ENCODE measurements at places on chromosomes 12 and 14.

DNA sequence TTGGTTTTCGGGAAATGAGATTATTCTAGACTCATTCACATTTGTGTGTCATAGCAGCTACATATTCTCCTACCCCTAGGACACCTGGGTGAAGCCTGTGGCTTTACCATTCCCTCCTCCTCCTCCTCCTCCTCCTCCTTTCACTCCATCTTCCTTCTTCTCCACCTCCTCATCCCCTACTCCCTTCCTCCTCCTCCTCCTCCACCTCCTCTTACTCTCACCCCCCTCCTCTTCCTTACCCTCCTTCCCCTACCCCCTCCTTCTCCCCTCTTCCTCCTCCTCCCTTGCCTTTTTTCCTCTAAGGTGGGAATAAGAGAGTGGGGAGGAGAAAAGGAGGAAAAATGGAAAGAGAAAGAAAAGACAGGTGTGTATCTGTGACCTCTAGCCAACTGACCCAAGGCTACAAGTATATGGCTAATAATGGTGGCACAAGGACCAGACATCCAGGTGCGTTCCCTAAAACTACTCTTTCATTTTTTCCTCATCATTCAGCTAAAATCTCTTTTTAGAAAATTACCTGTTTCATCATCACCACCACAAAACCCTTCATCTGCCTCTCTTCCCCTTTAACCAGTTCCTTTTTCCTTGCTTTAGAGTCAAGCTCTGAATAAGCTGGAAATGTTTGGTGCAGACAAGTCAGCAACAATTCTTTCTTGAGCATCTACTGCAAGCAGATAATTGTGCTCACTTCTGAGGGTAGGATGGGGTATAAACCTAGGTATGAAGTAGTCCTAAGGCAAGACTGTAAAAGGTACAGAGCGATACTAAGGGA lies 149.8 kb upstream of the FOXN3 start:
- DNase-seq, result peak; percentile 31

GRCh38 chr14:73811164-73811503 lies 40.5 kb upstream of the PTGR2 start:
- no peak for DNase-seq

DNA sequence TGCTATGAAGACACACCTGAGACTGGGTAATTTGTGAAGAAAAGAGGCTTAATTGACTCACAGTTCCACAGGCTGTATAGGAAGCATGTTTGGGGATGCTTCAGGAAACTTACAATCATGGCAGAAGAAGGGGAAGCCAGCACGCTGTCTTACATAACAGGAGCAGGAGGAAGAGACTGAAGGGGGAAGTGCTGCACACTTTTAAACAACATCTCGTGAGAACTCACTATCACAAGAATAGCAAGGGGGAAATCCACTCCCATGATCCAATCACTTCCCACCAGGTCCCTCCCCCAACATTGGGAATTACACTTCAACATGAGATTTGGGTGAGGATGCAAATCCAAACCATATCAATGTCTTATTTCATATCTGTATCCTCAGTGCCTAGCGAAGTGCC lies 307.2 kb downstream of the ATP23 start:
- DNase-seq, result no peak

GRCh38 chr12:105698075-105698474 lies 367.6 kb downstream of the C12orf75 start:
- DNase-seq, result no peak

DNA sequence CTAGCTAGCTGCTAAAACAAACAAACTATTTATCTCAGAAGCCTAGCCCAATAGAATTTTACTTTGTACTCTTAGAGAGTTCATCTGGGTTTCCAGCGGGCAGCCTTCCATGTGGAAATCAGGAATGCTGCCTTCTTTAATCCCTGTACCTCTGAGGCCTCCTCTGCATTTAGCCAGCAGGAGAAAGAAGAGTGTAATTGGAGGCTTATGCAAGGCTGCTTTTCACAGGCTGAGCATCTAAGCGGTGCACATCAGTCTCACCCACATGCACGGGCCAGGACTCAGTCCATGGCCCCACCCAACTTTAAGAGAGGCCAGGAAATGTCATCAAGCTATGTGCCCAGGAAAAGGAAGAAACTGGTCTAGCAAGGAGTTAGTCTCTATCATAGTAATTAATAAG lies 14.0 kb upstream of the PTGDR start:
- no peak for DNase-seq

DNA sequence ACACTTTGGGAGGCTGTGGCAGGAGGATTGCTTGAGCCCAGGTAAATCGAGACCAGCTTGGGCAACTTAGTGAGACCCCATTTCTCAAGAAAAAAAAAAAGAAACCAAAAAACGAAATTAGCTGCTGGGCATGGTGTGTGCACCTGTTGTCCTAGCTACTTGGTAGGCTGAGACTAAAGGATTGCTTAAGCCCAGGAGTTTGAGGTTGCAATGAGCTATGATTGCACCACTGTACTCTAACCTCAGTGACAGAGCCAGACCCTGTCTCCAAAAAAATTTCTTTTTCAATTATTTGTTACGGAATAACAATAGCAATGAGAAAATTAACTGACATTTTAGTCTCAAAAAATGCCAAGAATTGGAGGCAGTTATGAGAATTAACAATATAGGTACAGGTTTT lies 128.0 kb downstream of the CCDC91 start:
- DNase-seq, result no peak

- DNase-seq, result no peak
Measured at GRCh38 chr14:96383445-96383844, 8.5 kb upstream of the AK7 start.

DNA sequence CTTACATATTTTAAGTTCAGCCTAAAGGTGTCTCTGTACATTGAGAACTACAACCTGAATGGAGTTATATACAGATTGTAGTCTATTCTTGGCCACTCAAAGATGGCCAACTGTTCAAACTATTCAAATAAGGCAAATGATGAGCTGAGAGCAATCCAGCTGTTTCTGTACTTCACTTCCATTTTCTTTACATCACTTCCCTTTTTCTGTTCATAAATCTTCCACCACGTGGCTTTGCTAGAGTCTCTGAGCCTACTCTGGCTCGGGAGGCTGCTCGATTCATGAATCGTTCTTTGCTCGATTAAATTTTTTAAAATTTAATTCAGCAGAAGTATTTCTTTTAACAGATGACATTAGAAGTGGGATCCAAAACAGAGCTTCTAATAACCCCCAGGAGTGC lies 879.7 kb downstream of the GALC start:
- DNase-seq, result no peak

DNA sequence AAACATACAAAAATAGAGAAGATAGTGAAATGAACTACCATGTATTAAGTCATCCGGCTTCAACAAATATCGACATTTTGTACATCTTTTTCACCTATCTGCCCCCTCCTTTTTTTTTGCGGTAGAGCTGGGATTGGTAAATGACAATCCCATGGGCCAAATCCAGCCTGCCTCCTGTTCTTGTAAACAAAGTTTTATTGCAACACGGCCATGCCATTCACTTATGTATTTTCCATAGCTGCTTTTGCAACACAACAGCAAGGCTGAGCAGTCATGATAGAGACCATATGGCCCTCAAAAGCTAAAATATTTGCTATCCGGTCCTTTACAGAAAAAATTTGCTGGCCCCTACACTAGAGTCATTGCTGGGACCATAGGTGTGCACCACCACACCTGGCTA lies 58.1 kb upstream of the PLEKHG3 start:
- no peak for DNase-seq

DNA sequence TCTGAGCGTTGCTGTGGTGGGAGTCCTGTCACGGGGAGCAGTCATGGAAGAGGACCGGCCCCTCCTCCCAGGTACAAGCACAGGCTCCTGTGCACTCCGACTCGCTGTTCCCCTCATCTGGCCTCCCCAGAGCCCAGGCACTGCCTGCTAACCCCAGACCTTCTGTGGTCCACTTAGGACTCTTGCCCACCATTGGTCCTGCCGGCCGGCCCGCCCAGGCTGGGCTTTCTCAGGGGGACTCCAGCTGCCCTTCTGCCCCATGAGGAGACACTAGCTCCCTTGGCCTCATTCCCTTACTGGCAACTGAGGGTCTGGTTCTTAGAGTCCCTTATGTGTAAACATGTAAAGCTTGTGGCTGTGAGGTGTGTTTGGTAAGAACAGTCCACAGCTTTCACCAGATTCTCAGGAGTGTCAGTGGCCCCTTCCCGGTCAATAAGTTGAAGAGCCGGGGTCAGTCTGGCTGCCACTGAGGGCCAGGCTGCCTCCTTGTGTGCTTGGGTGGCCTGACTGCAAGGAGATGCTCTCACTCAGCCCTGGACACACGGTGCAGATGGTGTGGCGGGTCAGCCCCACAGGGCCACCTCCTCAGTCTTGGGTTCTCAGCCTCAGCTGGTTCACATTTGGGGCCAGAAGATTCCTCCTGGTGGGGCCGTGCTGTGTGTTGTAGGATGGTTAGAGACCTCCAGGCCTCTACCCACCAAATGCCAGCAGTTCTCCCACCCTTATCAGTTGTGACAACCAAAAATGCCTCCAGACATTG lies 43.6 kb downstream of the DDX51 start:
- no peak for DNase-seq

DNA sequence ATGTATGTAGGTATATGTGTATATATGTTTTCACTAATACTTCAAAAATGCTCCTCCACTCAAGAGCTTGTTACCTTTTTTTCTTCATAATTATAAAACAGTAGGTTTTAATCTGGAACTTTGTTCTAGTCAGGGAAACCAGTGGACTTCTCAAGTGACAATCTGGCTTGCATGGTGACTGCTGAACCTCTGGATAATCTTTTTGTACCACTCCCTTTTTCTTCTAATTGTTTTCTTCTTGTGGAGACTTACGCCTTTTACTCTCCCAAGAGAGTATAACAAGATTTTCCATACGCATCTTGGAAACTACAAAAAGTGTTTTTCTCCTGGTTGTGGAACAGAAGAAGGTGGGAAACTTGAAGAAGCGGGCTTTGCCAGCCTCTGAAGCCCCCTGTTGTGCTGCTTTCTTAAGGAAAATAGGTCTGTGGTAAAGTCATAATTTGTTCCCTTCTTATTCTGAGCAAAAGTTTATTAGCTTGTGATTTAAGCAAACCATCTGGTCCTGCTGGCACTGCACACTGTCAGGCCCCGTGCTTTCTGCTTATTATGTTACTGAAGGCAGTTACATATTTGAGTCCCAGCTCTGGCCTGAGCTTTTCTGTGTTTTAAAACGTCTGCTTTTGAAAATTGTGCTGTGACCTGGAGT lies 291.8 kb downstream of the ERC1 start:
- DNase-seq, result no peak

DNA sequence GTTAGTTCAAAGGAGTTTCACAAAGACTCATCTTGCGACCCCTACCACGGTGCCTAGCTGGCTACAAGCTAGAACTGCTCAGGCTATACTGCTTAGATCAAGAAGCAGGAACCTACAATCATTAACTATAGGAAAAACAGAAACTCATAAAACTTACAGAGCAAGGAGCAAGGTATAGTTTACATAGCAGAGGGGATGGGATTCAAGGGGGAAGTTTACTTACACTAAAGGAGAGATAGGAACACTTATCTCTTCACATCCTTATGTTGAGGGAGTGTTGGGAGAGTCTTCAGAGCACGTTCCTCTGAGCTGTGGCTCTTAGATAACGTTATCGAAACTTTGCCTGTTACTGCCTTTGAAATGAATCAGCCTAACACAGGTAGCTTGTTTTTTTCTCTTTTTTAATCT lies 58.1 kb downstream of the FSCB start:
- no peak for DNase-seq

DNA sequence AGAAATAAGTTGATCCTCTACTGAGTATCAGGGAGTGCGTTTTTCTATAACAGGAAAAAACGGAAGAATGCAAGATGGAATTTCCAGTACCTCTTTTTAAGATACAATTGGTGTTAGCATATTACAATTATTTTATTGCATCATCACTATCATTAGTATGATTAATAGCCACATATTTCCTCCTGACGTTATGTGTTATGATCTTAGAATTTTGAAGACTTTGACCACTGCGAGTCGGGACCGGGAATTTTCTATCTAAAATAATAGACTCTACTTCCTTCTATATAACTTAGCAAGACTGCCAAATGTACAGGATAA lies 679 bp upstream of the SAV1 start:
- DNase-seq, result peak; percentile 84

GRCh38 chr12:116864371-116865160 lies 16.7 kb downstream of the HRK start:
- no peak for DNase-seq

- DNase-seq, result no peak
Measured at GRCh38 chr12:77540097-77540496, 290.6 kb upstream of the NAV3 start.

GRCh38 chr14:34640826-34641225 lies 10.9 kb upstream of the SNX6 start:
- DNase-seq, result no peak

- DNase-seq, result peak; percentile 12
Measured at GRCh38 chr14:93683226-93683625, 105.1 kb downstream of the PRIMA1 start.

GRCh38 chr12:3352230-3352629 lies 138.8 kb upstream of the PRMT8 start:
- no peak for DNase-seq

DNA sequence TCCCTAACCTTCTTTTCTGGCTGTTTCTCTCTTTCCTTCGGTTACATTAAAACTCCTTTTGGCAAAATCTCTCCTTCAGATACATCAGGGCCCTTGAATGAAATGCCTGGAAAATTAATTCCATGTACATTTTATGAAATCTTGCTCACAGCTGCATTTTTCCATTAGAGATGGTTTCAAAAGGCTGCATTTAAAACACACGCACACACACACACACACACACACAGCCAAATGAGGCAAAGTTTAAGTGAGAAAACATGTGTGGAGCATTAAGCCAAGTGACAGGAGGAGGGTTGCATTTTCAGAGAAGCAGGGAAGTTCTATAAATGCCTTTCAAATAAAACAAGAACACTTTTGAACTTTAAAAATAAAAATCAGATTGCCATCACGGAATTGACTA lies 216.4 kb downstream of the LRIG3 start:
- no peak for DNase-seq

GRCh38 chr12:56332512-56333196 lies 1.1 kb downstream of the PAN2 start:
- DNase-seq, result no peak

DNA sequence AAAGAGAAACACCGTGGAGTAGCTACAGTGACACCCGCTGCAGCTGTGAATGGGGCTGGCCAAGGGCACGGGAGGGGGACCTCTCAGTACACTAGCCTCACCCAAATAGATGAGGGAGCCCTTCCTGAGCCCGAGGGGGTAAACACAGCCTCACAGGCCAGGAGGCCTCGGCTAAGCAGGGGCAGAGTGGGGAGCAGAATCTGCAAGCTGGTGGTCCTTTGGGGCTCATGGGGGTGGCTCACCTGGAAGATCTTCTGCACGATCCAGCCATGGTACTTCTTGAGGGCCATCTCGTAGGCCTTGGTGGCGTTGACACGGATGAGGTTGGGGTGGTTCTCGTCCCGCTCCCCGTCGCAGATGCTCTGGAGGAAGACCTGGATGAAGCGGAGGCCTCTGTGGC lies 22.2 kb upstream of the TRPV4 start:
- no peak for DNase-seq

GRCh38 chr12:84874825-84875139 lies 37.8 kb downstream of the SLC6A15 start:
- DNase-seq, result no peak
